Thoracic aorta (tissue), 2 donors: ENCODE measurements at places on chromosomes 2 and 18. TPM values are rescaled to one million over a fixed set of nuclear protein-coding genes. Genes with fewer than 3 reads are reported as not detected.

The C2orf92 gene
- total RNA-seq, result 13.7 TPM

DNA sequence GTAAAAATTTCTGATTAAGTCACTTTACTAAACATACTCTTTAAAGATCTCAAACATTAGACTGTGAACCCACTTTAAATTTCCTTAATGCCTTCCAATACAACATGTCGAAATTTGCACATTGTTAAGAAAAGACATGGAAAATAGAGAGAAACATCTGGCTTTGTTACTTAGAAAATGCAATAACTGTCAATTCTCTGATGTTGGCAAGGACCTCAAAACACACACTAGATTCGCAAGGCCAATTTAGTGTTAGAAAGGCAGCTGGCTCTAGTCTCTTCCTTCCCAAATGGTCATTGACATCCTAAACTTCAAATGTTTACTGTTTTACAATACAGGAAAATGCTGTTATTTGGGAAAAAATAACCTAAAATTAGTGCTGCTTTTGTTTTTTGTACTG lies 110.6 kb downstream of the UPP2 start:
- DNase-seq, result no peak

The HMSD gene
- total RNA-seq, result not detected

- no peak for DNase-seq
These were observed 159.8 kb downstream of the DDX1 start for GRCh38 chr2:15751477-15751876.

GRCh38 chr2:234420408-234420807 lies 76.5 kb downstream of the ARL4C start:
- no peak for DNase-seq

- no peak for DNase-seq
These were observed 4.8 kb upstream of the FTCDNL1 start for GRCh38 chr2:199855812-199856211.

GRCh38 chr2:38115216-38116032 lies 39.5 kb upstream of the CYP1B1 start:
- peak; percentile 59 for DNase-seq

GRCh38 chr2:74515981-74516633 lies 1.9 kb downstream of the TLX2 start:
- DNase-seq, result no peak

The CARF gene
- total RNA-seq, result 10.5 TPM

DNA sequence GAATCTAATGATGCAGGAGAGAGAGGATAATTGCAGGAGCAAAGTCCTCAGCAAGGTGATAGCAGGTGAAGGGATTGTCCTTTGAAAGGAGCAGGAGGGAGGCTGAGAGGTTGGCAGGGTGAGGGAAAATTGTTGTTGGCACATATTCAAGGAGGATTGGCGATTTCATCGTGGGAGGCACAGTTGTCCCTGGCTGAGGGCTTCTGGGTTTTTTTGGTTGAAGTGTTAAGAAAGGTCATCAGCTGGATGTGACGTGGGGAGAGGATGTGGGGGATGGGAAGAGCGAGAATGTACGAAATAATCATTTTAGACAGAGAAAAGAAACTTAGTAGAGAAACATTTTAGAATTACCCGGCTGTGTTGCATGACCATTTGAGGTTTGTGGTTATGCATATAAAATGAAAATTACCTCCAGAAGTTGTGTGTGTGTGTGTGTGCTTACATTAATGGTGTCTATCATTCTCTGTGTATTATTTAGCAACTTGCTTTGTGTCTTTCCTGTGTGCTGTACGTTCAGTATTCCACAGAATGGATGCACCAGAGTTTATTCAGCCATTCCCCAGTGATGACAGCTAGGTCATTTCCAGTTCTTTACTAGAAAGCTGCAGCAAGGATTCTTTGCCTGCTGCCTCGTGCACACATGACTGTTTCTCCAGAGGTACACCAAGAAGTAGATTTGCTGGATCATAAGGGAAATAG lies 67.6 kb downstream of the SDC1 start:
- DNase-seq, result no peak

The OTOS gene
- total RNA-seq, result not detected
